ENCODE measurements at places on chromosomes 12 and 14.

GRCh38 chr12:26126340-26127284, 1.8 kb upstream of the BHLHE41 start:
- peak; percentile 86 for DNase-seq

DNA sequence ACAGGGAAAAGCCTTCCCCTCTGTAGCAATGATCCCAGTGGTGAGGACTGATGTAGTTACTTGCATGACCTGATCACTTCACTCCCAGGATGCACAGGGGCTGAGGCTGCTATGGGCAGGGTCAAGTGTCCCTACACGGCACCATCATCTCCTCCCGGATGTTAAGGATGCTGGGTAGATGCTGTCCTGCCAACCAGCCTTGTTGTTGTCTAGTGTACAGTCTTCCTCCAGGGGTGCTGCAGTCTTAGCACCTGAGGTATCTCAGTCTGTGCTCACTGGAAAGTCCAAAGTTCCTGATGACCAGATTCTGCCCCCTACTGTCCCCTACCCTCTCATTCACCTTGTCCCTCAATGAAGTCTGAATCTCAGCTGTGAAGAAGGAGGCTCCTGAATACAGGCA, 20.1 kb downstream of the CPM start:
- DNase-seq, result no peak

GRCh38 chr12:33586576-33586975, 147.0 kb upstream of the SYT10 start:
- no peak for DNase-seq

DNA sequence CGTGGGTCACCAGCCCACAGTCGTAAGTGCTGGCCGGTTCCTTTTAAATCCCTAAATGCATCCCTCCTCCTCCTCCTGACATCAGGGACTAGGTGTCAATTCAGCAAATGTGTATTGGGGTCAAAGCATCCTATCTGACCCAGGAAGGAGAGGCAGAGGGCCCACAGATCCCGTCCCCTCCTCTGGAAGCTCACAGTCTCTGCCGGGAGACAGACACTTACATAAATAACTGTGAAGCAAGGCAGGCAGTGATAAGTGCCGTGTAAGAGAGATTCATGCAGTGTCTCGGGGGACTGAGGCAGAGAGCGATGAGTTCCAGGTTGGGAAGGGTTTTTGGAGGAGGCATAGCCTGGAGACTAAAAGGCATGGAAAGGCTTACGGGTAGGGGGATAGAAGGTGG, 44.1 kb downstream of the HRK start:
- DNase-seq, result no peak

DNA sequence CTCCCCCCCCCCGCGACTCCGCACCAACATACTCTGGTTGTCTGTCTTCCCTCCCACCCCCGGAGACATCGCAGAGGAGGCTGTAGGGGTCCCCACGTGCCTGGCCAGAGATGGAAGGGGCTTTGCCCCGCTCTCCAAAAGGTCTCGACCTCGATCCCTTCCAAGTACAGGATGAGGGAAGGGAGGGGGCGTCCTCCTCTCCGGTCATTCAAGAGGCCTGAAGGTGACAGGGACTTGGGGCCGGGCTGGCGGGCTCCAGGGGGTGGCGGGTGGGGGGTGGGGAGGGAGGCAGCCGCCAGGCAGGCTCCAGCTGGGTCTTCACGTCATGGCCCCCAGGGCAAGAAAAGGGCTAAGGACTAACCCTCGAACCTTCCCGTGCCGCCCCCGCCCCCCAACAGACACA, 15.1 kb downstream of the TBX3 start:
- no peak for DNase-seq

DNA sequence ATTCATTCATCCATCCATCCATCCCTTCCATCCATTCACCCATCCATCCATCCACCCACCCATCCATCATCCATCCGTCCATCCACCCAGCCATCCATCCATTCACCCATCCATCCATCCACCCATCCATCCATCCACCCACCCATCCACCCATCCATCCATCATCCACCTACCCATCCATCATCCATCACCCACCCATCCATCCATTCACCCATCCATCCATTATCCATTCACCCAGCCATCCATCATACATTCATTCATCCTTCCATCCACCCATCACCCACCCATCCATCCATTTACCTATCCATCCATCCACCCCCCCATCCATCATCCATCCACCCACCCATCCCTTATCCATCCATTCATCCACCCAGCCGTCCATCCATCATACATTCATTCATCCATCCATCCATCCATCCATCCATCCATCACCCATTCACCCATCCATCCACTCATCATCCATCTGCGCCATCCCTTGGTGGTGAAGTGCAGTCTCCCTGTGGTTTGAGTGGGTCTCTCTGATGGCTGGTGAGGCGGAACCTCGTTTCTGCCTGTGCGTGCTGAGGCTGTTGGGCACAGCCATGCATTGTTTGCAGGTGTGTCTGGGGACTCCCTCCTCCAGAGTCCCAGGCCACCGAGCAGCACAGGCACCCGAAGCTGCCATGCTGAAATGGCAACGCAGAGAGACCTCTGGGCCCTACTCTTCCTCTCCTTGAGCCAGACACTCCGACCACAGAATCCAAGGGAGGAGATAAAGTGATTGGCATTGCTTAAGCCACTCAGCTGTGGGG, 22.7 kb downstream of the NOC4L start:
- DNase-seq, result no peak

DNA sequence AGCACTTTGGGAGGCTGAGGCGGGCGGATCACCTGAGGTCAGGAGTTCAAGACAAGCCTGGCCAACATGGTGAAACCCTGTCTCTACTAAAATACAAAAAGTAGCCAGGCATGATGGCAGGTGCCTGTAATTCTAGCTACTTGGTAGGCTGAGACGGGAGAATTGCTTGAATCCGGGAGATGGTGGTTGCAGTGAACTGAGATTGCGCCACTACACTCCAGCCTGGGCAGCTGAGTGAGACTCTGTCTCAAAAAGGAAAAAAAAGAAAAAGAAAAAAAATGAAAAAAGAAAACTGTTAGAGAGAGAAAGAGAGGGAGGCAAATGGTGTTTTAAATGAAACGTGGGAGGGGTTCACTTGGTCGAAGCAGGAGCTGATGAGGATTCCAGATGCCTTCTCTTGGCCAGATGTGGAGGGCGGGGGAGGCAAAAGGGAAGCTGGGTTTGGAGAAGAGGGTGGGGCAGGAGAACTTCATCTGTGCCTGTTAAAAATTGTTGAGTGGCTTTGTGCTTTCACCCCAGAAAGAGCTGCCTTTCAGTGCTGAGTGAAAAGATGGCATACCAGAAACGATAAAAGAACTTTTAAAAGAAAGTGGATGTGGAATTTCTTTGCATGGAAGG, 1.1 kb downstream of the EMP1 start:
- peak; percentile 95 for DNase-seq

DNA sequence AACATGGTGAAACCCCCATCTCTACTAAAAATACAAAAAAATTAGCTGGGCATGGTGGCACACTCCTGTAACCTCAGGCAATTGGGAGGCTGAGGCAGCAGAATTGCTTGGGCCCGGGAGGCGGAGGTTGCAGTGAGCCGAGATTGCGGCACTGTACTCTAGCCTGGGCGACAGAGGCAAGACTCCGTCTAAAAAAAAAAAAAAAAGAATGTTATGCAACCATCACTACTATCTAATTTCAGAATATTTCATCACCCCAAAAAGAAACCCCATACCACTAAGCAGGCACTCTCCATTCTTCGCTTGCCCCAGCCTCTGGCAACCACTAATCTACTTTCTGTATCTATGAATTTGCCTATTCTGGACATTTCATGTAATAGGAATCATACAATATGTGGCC, 68.8 kb upstream of the AMN start:
- DNase-seq, result no peak

GRCh38 chr14:103393676-103394626, 8.7 kb downstream of the MARK3 start:
- peak; percentile 19 for DNase-seq

- DNase-seq, result no peak
These were observed 31.7 kb downstream of the ACADS start for GRCh38 chr12:120757226-120757742.

DNA sequence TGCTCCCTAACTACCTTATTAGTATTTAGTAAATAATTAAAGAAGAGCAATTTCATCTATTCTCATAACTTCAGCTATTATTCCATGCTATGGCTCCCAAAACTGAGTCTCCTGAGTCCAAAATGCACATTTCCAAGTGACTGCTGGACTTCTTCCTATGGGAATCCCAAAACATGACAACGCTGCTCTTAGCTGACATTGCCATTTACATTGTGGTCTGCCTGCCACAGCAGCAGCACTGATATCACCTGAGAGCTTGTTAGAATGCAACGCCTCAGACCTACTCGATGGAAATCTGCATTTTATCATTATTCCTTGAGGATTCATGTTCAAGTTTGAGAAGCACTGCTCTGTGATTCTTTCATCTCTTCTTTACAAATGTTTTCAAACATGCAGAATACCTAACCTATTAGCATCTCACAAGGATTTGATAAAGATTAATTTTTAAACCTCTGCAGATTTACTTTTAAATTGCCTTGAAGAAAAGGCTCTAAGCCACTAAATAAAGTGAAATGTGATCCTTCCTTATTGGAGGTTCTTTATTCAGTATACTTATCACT, 77.7 kb downstream of the SEC23A start:
- no peak for DNase-seq

DNA sequence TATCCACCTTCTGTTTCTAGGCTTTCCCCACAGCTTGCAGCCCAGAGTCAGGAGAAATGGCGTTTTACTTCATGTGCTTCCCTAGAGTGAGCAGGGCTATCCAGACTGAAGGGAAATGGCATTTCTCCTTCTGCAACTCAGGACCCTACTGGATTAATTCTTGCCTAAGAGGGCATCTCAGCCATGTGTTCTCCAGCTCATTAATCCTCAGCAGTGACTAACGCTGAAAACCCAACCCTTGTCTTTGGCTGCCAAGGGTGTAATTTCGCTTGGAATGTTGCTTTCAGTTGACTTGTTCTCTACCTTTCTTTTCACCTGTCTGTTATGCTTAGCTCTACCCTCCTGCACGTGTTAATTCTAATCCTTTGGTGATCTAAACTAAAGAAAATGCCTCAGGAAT, 21.0 kb upstream of the EMP1 start:
- no peak for DNase-seq

GRCh38 chr14:39984323-39984722, 552.1 kb upstream of the FBXO33 start:
- DNase-seq, result no peak

- DNase-seq, result no peak
These were observed 39.0 kb downstream of the CMKLR1 start for GRCh38 chr12:108299980-108300696.

DNA sequence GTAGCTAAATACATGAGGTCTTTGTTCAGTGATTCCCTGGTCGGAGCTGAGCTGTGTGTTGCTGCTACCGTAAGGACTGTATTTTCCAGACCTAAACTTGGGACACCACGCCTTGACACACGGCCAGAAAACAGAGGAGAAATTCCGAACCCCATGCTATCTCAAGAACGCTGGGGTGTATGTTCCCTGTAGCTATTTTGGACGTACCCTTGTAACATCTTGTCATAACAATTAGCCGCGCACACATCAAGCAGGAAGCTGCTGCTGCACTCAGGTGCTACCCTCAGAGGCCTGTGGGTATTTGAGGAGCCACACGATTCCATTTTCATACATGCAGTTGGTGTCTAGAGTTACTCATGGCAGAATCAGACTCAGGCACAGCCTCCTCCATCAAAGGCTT, 255.0 kb downstream of the TMEM132C start:
- DNase-seq, result no peak

GRCh38 chr14:37599507-37600368, 4.3 kb downstream of the TTC6 start:
- DNase-seq, result no peak
